ENCODE measurements at places on chromosomes 7 and 10.
A peak's percentile ranks its signal among the peaks of the same experiment; 100 is the strongest.

DNA sequence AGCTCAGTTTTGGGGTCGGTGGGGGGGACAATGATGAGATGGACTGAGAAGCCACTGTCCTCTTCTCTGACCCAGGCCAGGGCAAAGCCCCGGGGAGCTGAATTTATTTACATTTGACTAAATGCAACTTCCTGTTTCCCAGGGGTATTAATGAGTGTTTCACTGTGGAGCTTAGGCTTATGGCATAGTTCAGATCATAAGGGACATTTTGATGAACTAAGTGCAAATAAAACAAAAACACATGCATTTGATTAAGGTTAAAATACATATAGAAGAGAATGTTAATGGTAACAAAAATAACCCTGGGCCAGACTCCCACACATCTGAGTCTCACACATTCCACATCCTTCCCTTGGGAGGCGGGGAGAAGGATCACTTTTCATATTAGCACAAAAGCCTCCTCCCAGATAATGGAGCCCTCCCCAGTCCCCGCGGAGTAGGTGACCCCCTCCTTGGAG lies 320.6 kb downstream of the FRMD4A start:
- DNase-seq, result peak; percentile 86

- no peak for DNase-seq
These were observed 10.9 kb upstream of the BHLHA15 start for GRCh38 chr7:98200364-98200763.

- DNase-seq, result peak; percentile 94
These were observed 31.5 kb upstream of the NRP1 start for GRCh38 chr10:33365871-33366411.

GRCh38 chr10:118841881-118842605 lies 87.3 kb upstream of the CACUL1 start:
- DNase-seq, result no peak

DNA sequence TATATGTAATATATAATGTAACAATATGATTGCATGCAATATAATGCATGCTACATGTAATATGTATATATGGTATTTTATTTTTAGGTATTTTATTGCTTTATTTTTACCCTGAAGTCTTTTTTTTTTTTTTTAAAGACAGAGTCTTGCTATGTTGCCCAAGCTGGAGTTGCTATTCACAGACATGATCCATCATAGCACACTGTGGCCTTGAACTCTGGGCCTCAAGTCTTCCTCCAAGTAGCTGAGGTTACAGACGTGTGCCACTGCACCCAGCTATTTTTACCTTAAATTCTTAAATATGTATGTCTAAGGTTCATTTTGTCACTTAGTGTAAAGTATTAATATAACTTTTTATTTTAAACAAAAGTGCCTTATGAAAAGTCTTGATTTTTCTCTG lies 47.1 kb downstream of the MKLN1 start:
- DNase-seq, result no peak

GRCh38 chr7:54811041-54811845 lies 52.2 kb upstream of the SEC61G start:
- DNase-seq, result peak; percentile 85

DNA sequence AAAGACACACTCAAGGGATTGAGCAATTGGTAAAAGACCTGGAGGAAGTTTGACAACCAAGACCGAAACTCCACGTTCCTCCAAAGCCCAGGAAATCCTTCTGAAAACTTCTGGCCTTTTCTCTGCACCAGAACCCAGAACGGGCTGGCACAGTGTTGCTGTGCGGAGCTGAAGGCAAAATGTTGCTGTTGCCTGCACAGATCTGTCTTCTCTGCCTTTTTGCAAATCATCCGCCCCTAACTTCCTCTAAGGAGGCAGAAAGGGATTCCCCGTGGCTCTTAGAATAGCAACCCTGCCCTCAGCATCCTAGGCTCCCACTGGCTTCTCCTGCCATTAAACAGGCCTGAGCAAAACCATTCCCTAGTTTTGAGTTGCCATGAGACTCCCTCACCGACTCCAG lies 44.9 kb downstream of the FIGNL1 start:
- no peak for DNase-seq

DNA sequence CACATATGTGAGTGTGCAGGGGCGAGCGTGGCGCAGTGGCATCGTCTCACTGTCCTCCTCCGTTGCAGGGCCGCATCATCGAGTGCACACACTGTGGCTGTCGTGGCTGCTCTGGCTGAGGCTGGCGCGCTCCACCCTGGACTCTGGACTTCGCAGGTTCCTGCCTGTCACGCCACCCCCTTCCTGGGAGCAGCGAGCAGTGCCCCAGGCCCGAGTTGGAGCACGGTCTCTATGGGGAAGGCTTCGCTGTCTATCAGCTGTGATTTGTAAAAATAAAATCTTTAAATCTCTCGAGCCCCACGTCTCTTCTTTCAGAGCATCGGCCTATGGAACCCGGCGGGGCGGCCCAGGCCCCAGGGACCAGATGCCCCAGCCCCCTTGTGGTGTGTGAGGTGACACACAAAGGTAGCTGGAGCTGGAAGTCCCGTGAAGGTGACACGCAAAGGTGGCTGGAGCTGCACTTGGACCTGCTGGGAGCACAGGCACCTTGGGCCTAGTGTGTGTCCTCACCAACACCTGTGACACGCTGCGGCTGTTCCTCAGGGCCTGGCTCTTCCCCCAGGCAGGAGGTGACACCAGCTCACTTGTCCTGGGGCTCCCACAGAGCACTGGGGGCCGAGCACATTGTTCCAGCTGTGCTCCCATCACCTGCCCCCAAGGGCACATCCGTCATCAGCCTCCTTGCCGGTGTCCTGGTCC lies 10.7 kb downstream of the BUD31 start:
- DNase-seq, result peak; percentile 2

- DNase-seq, result no peak
These were observed 143.1 kb downstream of the AHR start for GRCh38 chr7:17441557-17441956.

- no peak for DNase-seq
These were observed 85.1 kb downstream of the LRRC4 start for GRCh38 chr7:127946111-127946510.

DNA sequence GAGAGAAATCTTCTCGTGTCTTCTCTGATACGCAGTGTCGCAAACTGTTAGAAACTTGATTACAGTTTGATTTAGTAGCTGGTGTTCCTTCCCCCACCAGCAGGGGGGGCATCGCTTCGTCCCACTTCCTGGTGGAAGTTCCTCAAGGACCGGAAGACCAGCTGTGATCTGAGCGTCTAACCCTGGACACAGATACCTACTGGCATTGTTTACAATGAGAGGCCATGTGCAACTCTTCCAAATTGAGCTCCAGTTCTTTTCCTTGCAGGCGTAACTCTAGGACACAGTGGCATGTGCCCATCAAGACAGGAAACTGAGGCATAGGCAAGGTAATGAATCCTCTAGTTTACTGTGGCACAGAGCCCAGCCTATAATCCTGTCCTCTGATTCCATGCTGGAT lies 219.0 kb downstream of the CCDC3 start:
- DNase-seq, result no peak

GRCh38 chr7:138066954-138067394 lies 9.3 kb upstream of the AKR1D1 start:
- DNase-seq, result no peak

- DNase-seq, result peak; percentile 50
These were observed 84.3 kb upstream of the CACNA2D1 start for GRCh38 chr7:82527851-82528250.

DNA sequence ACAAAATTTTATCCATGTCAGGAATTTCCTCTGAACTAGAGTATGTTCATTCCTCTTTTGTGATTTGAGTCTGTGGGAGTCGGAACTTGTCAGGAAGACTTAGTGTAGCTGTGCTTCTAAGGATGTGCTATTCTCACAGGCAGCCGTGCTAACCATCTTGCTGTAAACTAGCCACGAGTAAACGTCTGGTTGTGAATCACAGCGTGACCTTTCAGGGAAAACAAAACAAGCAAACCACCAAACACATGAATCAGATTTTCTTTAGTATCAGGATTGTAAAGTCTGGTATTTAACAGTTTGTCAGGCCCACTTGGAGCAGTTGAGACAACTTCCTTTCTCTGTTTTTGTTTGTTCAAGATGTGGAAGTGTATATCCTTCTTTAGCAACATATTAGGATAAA lies 32.0 kb downstream of the AUTS2 start:
- DNase-seq, result peak; percentile 60

DNA sequence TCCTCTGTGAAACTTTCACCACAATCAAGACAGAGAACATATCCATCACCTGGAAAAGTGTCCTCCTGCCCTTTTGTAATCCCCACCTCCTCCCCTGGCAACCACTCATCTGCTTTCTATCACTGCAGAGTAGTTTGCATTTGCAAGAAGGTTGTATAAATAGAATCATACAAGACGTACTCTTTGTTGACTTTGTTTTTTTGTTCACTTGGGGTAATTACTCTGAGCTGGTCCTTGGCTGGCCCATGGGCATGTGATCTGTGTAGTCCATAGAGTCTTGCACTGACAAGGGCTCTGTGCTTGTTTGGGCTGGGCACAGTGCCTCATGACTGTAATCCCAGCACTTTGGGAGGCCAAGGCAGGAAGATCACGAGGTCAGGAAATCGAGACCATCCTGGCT lies 7.8 kb upstream of the HACD1 start:
- no peak for DNase-seq

DNA sequence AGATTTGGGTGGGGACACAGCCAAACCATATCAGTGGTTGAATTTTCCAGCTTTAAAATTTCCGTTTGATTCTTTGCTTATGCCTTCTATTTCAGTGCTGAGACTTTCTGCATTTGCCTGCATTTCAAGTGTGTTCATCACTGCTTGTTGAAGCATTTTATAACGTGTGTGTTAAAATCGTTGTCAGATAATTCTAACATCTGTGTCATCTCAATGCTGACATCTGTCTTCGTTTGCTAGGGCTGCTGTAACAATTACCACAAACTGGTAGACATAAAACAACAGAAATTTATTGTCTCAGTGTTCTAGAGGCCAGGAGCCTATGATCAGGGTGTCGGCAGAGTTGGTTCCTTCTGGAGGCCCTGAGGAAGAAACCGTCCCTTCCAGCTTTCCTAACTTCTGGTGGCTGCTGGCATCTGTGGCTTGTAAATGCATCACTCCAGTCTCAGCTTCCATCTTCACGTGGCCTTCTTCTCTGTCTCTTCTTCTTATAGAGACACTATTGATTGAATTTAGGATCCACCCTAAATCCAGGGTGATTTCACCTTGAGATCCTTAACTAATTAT lies 71.1 kb upstream of the SDK1 start:
- DNase-seq, result no peak

DNA sequence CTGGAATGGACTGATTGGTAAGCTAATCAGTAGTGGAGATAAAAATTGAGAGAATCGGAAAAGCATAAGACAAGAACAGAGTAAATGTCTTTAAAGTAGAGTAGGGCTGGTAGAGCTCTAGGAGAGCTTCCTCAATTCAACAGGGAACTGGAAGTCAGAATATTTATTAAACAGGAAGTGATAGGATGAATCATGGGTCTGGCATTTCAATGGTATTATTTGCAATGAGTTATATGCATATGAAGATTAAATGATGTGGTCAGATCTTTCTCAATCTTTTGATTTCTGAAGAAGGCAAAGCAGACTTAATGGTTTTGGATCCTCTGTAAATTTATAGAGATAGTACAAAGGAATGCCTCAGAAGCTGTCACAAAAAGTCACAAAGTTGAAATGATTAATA lies 349.0 kb downstream of the HPSE2 start:
- peak; percentile 73 for DNase-seq

DNA sequence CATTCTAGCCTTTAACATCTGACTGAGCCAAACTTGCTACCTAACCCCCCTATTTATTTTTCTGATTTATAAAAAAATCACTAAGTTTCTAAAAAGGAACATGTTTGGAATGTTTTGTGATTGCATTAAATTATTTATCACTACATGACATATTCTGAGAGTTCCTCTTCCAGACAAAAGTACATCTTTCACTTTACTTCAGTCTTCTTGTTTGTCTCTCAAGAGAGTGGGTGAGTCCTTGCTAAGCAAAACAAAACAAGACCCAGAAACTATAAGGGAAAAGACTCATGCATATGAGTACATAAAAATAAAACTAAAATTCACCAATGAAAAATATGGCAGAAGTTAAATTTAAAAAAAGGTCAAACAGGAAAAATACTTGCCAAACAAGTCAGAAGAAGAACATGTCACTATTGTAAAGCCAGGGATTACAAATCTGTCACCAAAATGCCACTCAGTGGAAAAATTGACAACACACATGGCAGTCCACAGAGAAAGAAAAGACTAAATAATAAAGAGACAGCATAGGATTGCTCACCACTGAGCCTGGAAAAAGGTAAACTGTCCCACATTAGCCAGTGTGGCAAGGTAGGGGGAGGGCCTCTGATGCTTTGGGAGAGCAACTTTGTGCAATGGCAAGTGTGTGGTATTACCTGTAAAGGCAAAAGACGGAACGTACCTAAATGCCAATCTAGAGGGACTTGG lies 166.7 kb upstream of the ZNF32 start:
- DNase-seq, result no peak

DNA sequence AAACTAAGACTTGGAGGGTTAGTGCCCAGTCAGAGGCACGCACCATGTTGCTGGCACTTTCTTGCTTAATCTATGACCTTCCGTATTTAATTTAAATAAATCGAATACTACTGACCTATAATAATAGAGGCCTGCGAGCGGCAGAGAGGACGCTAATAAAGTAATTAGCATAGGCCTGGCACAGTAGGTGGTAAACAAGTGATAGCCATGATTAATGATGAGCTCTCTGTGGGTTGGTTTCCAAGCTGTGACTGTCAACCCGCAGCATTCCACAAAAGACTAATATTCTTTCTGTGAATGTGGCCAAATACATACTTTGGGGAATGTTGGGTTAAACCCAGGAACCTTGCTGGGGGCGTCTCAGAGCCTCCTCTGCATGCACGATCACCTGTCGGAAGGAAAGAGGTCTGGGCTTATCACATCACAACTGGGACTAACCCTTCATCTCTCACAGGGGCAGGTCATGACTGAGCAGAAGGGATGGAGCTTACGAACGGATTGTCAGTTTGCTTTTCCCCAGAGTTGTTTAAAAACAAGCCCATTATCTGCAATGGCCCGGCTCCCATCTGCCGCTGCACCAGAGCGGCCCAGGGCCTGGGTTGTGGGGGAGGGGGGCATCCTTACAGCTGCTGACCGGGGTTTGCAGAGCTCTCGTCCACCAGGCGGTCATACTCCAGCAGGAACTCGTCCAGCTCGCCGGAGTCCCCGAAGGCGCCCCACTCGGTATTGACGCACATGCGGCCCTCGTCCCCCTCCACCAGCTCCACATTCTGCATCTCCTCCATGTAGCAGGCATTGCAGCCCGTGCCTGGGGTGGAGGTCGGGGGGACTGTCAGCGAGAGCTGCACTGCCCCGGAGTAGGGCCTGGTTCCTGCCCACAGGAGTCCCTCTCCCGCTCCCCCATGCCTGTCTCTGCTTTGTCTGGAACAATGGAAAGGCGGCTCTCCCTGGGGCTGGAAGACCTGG lies 6.2 kb upstream of the MYL7 start:
- no peak for DNase-seq

GRCh38 chr7:111029141-111029572 lies 61.8 kb upstream of the LRRN3 start:
- DNase-seq, result peak; percentile 38

GRCh38 chr7:137626469-137627067 lies 220.2 kb downstream of the DGKI start:
- peak; percentile 49 for DNase-seq

DNA sequence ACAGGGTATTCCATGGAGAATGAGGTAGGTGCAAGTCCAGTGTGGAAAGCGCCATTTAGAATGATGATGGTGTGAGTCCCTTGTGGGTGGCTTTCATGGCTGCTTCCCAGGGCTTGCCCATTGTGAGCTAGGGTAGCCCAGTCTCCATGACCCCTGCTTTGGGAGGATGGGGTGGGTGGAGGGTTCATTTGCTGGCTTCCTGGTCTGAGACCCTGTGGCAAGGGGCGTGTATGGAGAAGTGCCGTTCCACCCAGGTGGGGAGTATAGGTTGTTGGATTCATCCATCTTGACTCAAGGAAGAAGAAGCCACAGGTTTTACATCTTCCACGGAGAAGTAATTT lies 27.7 kb downstream of the CCM2 start:
- DNase-seq, result no peak

All from foreskin fibroblast (primary cell).